ENCODE measurements at places on chromosomes 1 and 21.

DNA sequence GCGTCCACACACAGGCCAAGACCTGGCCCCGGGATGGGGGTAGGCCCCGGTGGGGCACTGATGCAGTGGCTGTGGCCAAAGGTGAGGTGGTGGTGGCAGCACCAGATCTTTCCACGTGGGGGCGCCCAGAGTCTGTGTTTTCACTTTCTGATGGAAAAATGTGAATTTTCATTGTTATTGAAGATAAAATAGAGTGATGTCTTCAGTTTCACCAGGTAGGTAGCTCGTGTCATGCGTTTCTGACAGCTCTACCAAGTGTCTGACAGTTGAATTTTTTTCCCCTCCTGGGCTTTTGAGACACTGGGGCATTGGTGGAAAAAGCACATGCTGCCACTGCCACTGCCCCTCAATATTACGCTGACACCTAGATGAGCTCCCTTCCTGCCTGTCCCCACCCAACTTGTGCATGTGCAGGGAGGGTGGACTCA, 40.0 kb upstream of the MAGOH start:
- DNase-seq = peak; percentile 55

- DNase-seq = no peak
Observed at GRCh38 chr21:26935977-26936376, 30.9 kb downstream of the ADAMTS5 start.

DNA sequence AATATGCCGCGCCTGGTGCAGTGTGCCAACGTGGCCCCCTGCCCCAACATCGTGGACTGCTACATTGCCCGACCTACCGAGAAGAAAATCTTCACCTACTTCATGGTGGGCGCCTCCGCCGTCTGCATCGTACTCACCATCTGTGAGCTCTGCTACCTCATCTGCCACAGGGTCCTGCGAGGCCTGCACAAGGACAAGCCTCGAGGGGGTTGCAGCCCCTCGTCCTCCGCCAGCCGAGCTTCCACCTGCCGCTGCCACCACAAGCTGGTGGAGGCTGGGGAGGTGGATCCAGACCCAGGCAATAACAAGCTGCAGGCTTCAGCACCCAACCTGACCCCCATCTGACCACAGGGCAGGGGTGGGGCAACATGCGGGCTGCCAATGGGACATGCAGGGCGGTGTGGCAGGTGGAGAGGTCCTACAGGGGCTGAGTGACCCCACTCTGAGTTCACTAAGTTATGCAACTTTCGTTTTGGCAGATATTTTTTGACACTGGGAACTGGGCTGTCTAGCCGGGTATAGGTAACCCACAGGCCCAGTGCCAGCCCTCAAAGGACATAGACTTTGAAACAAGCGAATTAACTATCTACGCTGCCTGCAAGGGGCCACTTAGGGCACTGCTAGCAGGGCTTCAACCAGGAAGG, 4.3 kb downstream of the GJB3 start:
- DNase-seq = no peak

GRCh38 chr1:234611847-234612351, 1.9 kb upstream of the IRF2BP2 start:
- no peak for DNase-seq

DNA sequence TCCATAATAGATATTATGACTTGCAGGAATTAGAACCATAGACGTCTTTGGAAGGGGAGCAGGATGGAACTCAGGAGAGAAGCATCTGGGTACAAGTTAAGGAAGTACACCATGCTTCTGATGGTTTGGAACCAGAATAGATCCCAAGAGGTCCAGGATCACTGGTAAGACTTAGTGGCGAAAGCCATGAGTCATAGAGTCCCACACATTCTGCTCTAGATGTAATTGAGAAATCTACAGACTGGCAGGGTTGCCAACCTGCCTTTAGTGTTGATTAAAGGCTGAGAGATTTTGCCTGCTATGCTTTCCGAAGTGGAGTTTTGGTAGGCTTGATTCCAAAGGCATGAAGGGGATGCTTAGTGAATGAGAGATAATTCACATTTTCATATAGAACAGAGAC, 57.1 kb upstream of the C1orf87 start:
- DNase-seq = no peak

- DNase-seq = no peak
Observed at GRCh38 chr1:226838456-226838855, 32.0 kb upstream of the PSEN2 start.

GRCh38 chr1:112536561-112536960, 27.8 kb downstream of the WNT2B start:
- no peak for DNase-seq

- DNase-seq = no peak
Observed at GRCh38 chr21:42161401-42161955, 57.5 kb upstream of the ABCG1 start.

- no peak for DNase-seq
Observed at GRCh38 chr1:29052941-29053340, 70.8 kb downstream of the TMEM200B start.

GRCh38 chr1:89908672-89909436, 86.1 kb upstream of the ZNF326 start:
- no peak for DNase-seq

DNA sequence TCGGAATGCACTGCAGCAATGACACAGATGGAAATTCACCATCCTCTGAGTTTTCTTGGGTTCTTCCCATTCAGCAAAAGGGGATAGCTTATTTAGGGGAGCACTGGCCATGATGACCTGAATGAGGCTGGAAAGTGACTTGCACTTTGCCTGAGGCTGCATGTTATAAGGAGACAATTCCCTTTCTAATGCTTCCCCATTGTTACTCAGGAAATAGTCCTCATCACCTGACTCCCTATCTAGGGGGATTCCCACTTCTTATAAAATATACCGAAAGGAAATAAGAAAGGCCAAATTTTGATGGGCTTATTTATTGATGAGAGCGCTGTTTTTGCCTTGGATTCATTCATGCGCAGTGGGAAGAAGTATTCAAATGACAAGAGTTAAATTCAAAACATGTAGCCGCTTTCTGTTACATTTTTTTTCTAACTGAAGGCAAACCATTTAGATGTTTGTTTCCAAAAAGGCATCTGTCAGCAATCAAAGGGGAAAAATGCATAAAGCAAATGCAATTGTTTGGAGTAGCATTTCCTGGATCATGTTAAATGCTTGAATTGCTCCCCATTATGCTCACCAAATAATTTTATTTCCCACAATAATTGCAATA, 220.3 kb upstream of the NFIA start:
- DNase-seq = no peak

DNA sequence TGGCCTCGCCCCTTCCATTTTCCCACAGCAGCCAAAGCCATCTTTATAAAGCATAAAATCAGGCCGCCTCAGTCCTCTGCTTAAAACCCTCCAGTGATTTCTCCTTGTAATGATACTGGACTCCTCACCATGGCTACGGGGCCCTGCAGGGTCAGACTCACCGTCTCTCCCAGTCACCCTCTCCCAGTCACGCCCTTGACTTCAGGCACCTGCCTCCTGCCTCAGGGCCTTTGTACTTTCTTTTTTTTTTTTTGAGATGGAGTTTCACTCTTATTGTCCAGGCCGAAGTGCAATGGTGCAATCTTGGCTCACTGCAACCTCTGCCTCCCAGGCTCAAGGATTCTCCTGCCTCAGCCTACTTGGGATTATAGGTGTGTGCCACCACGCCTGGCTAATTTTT, 47.8 kb downstream of the PIK3CD start:
- DNase-seq = no peak

DNA sequence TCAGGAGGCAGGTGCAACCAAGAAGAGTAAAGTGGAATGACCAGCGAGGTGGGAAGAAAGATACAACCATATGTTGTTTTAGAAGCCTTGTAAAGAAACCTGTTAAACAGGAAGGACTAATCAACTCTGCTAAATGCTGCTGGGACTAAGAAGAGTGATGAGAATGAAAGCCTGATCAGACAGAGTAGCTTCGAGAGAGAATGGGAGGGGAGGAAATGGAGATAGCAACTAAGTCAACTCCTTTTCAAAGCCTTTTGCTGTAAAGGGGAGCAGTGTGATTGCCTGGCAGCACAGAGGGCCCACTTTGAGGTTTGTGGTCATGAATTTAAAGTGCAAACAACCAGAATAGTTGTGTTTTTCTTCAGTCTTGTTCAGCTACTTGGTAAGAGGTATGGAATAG, 31.4 kb downstream of the SLC30A7 start:
- no peak for DNase-seq

GRCh38 chr1:51189421-51190073, 46.5 kb upstream of the RNF11 start:
- DNase-seq = no peak

All from chondrocyte (in vitro differentiated cells).